Smooth muscle cell of the umbilical artery (primary cell): ENCODE measurements at places on chromosomes 6 and 20. TPM values are rescaled to one million over a fixed set of nuclear protein-coding genes. Genes with fewer than 3 reads are reported as not detected.

Gene RNF182
- 0.30 and 1.8 TPM in 2 replicates for total RNA-seq

Gene OSTM1
- 56.8 and 74.8 TPM in 2 replicates for total RNA-seq

Gene SDHAF4
- 3.9 and 5.2 TPM in 2 replicates for total RNA-seq

Gene CRISP3
- not detected in 2 replicates for total RNA-seq

Gene TBXT
- total RNA-seq, result not detected in 2 replicates

Gene GLP1R
- not detected in 2 replicates for total RNA-seq

Gene ERVFRD-1
- total RNA-seq, result not detected in 2 replicates

Gene AURKA
- 4.8 and 29.4 TPM in 2 replicates for total RNA-seq

Gene MLIP
- total RNA-seq, result not detected in 2 replicates

Gene CLIC1
- total RNA-seq, result 514 and 620 TPM in 2 replicates

Gene MOG
- total RNA-seq, result not detected in 2 replicates

Gene CLPSL1
- not detected in 2 replicates for total RNA-seq

Gene TCP11
- total RNA-seq, result 0.46 TPM in 1 of 2 replicates, not detected in the other

Gene NHLRC1
- 2.1 and 2.4 TPM in 2 replicates for total RNA-seq

Gene C6orf62
- total RNA-seq, result 118 and 168 TPM in 2 replicates

Gene MMS22L
- 7.4 and 15.5 TPM in 2 replicates for total RNA-seq

Gene PTPRK
- total RNA-seq, result 39.2 and 58.3 TPM in 2 replicates

Gene C2
- total RNA-seq, result 0.42 and 0.89 TPM in 2 replicates

Gene WFDC12
- not detected in 2 replicates for total RNA-seq

Gene KHDC1L
- total RNA-seq, result not detected in 2 replicates

Gene CASS4
- under 0.01 and 0.14 TPM in 2 replicates for total RNA-seq

Gene NKX2-4
- total RNA-seq, result not detected in 2 replicates

Gene HCRTR2
- not detected in 2 replicates for total RNA-seq

Gene FAM83C
- not detected in 2 replicates for total RNA-seq

Gene BPIFB1
- total RNA-seq, result not detected in 2 replicates

Gene PTCRA
- not detected in 2 replicates for total RNA-seq

Gene LTB
- not detected in 2 replicates for total RNA-seq

Gene UST
- 42.2 and 47.7 TPM in 2 replicates for total RNA-seq

Gene TSPO2
- total RNA-seq, result not detected in 2 replicates

Gene OR12D2
- total RNA-seq, result not detected in 2 replicates

Gene PTGIS
- 5.6 and 28.5 TPM in 2 replicates for total RNA-seq

Gene ELOVL2
- 0.65 and 0.89 TPM in 2 replicates for total RNA-seq

Gene SLC4A11
- 1.2 and 1.9 TPM in 2 replicates for total RNA-seq
